ENCODE measurements at places on chromosomes 6 and 20.

GRCh38 chr20:32839982-32840285, 18.8 kb upstream of the EFCAB8 start:
- no peak for DNase-seq

DNA sequence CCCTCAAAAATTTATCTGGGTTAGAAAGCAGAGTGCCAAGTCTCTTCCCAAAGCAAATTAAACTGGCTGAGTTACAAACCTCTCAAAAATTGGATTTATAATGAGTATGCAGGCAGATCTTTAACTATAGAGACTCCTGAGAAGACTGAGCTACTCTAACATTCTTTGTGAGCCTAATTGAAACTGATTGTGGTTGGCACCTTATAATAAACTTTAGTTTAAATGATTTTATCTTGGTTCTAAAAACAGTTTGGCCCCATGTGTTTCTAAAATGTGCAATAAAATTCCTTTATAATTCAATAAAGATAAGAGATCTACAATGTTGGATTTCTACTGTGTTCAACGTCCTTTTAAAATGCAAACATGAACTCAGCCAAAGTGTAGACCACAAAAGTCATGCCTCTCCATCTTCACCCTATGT, 480.2 kb upstream of the RNF217 start:
- no peak for DNase-seq

- no peak for DNase-seq
Measured at GRCh38 chr6:51619042-51619799, 468.2 kb downstream of the PKHD1 start.

GRCh38 chr20:44593751-44594150, 11.4 kb downstream of the PKIG start:
- DNase-seq, result no peak

- peak; percentile 34 for DNase-seq
Measured at GRCh38 chr20:24149881-24150307, 161.3 kb upstream of the GGTLC1 start.

DNA sequence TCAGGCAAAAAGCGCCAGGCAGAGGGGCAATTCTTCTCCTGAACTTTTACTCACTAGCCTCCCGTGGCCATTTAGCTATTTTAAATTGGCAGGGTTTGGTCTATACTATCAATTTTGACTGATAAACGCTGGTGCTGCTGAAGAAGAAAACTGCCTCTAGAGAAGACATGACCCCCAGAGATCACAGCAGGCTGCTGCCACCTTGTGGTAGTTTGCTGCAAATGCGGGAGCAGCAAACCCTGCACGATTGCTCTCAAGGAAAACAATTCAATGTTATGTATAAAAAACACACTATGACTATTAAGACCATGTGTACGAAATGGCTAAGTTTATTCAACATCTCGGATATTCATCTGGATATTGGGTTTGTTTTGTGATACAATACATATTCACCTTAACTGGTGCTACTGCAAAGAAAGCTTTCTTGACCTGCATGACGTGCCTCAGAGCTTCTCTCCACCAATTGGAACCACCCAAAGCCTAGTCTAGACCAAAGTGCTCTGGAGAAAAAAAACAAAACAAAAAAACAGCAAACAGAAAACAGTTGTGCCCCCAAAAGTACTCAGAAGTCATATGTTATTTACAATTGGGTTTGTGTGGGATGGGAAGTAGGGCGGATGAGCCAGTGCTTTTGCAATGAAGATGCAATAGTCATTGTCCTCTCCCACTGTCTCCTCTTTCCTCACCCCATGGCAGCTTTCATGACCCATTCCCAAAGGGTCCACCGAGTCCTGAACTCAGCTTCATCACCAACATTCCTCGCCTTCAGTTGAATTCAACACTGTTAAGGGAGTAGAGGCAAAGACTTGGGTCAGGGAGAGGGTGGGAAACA, 19.6 kb upstream of the IL17F start:
- peak; percentile 80 for DNase-seq

- no peak for DNase-seq
Measured at GRCh38 chr6:165098165-165098564, 211.2 kb downstream of the C6orf118 start.

- DNase-seq, result peak; percentile 94
Measured at GRCh38 chr6:7730784-7731227, 4.9 kb downstream of the BMP6 start.

- DNase-seq, result peak; percentile 3
Measured at GRCh38 chr6:6221787-6222535, 98.5 kb downstream of the F13A1 start.

GRCh38 chr20:9323622-9324021, 190.8 kb upstream of the LAMP5 start:
- DNase-seq, result peak; percentile 4

DNA sequence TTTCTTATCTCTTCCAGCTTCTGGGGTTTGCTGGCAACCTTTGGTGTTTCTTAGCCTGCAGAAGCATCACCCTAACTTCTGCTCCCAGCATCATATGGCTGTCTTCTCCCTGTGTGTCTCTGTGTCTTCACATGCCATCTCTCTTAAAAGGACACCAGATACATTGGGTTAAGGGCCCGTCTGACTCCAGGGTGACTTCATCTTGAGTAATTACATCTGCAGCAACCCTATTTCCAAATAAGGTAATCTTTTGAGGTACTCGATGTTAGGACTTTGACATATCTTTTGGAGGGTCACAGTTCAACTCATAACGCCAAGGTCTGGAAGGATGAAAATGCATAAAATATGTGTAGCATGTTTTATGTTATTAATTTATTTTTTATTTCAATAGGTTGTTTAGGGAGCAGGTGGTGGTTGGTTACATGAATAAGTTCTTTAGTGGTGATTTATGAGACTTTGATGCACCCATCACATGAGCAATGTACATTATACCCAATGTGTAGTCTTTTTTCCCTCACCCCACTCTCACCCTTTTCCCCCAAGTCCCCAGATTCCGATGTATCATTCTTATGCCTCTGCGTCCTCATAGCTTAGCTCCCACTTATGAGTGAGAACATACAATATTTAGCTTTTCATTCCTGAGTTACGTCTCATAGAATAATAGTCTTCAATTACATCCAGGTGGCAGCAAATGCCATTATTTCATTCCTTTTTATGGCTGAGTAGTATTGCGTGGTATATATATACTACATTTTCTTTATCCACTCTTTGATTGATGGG, 131.1 kb downstream of the TBXT start:
- no peak for DNase-seq

- DNase-seq, result no peak
Measured at GRCh38 chr20:4320291-4320690, 304.9 kb upstream of the RNF24 start.

DNA sequence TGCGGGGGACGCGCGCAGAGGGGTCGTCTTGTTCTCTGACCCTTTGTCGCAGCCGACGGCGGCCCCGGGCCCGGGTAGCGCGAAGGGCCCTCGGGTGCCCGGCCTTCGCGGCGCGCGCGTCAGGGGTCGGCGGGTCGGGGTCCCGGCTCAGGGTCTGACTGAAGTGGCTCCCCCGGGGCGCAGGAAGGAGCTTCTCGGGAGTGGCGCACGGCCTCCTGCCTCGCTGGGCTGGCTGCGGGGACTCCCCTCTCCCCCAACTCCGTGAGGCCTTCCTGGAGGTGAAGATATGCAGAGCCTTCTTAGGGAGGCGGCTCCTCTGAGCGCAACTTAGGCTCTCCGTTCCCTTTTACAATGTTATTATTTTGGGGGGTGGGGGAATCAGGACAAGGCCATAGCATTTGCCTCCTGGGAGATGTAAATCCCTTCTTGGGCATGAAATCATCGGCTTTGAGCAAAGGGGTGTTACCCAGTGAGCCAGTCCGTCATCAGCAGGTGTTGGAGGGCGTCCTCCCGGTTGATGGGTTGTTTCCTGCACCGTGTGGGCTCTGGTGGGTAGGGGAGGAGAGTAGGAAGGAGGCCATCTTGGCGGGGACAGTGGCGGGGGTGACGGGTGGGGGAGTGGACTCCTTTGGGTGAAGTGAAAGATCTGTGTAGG, 523 bp downstream of the CDS2 start:
- DNase-seq, result peak; percentile 75

DNA sequence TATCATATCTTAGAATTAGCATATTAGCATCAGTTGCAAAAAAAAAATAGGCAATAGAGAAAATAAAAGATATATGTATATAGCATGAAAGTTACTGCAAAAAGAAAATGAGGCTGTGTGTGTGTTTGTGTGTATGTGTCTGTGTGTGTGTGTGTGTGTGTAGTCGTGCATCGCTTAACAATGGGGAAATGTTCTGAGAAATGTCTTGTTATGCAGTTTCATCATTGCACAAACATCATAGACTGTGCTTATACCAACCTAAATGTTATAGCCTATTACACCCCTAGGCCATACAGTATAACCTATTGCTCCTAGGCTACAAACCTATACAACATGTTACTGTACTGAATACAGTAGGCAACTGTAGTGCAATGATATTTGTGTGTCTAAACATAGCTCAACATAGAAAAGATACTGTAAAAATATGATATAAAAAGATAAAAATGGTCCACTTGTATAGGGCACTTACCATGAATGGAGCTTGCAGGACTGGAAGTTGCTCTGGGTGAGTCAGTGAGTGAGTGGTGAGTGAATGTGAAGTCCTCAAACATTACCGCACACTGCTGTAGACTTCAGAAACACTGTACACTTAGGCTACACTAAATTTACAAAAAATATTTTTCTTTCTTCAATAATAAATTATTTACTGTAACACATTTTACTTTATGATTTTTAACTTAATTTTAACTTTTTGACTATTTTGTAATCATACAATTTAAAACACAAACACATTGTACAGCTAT, 805.1 kb downstream of the KIF16B start:
- no peak for DNase-seq

- no peak for DNase-seq
Measured at GRCh38 chr6:45637611-45638257, 260.0 kb upstream of the SUPT3H start.

GRCh38 chr6:28368522-28368921, 18.8 kb downstream of the ZKSCAN3 start:
- no peak for DNase-seq

DNA sequence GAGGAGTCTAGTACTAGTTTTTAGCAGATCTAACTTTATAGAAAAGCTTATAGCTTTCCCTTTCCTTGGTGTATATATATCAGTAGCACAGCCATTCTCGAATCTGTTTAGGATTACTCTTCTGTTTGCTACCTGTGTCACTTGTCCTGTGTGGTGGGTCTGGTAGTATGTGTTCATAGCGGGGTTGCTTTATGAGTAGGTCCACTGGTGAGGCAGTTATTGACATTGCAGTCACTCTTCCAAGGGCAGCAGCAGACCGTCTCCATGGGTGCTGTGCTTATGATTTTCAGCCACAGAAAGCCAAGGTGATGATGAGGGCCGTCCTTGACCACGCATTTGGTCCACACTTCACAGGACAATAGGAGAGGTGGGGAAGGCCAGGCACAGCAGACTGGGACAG, 171.5 kb downstream of the CDKAL1 start:
- no peak for DNase-seq

- DNase-seq, result no peak
Measured at GRCh38 chr6:127391094-127391953, 47.9 kb upstream of the ECHDC1 start.

DNA sequence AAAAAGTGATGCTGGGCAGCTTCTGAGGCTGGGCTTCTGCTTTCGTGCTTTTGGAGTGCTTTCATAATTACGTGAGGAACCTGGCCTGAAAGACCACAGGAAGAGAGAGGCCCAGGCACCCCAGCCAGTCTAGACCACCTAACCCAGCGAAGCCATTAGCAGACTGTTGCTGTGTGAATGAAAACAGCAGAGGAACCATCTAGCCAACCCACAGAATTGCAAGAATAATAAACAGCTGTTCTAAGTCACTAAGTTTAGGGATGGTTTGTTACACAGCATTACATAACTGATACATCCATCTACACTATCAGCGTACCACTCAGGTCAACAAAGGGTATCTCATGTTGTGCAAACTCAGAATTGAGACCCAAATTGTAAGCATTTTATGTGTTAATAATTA, 34.5 kb downstream of the FGD2 start:
- no peak for DNase-seq

DNA sequence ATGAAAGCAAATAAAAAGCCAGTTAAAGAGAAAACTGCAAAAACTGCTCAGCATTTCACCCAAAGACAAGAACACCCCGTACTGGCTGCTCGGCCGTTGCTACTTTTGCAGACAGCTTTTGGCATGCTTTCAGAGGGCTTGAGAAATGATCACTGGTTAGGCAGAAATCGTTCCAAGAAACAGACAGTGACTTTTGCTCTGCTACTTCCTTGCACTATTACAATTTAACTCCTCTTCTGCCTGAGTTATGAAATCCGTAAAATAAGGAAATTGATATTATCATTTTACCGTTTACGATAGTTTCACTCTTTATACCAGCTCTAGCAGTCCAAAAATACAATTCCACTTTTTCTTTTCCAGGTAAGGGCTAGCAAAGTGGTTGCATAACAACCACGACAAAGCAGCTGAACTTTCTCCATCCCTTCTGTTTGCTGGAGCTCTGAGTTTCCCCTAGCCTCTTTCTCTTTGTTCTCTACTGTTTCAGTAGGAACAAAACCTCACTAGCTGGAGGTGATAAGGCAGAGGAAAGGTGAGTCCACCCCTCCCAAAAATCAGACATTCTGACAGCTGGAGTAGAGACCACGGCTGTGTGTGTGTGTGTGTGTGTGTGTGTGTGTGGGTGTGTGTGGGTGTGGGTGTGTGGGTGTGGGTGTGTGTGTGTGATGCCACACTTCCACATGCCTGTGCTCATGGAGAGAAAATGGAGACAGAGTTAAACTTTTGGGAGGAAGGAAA, 191.8 kb upstream of the RREB1 start:
- DNase-seq, result no peak

DNA sequence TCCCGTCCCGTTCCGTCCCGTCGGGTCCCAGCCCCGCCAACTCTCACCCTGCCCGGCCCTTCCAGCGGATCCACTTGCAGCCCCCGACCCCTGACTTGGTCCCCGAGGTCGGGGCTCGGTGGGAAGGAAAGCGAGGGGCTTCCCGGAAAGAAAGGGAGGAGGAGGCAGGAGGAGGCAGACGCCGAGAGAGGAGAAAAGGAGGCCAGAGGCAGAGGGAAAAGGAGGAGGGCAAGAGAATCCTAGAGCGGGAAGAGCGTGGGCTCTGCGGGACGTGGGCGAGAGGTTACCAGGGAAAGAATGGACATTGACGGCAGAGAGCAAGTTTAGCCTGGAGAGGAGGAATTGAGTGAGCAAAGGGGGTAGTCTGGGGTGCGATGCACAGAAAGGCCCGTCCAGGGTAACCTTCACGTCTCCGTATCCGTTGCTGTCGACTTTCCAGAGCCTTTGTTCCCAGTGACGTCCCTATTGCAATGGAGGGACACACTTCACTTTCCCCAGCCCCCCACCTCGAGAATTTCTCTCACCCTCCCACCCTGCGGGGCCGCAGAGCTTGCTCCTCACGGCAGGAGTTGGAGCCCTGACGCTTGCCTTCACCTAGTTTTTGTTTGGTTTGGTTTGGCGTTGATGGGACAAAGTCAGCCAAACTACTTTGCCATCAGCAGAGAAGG, 477 bp upstream of the MOXD1 start:
- DNase-seq, result no peak

- DNase-seq, result peak; percentile 58
Measured at GRCh38 chr20:51022803-51023616, at the start of gene KCNG1. Gene KCNG1, minus strand, starts transcription at chr20:51023107. Its CDS starts 12,769 bp downstream, at chr20:51010338.

- peak; percentile 52 for DNase-seq
Measured at GRCh38 chr20:36214684-36215256, 21.5 kb upstream of the AAR2 start.

GRCh38 chr6:42152024-42152423, 9.6 kb upstream of the C6orf132 start:
- DNase-seq, result no peak

- peak; percentile 71 for DNase-seq
Measured at GRCh38 chr20:24102749-24103333, 114.3 kb upstream of the GGTLC1 start.

GRCh38 chr6:51640021-51640420, 447.4 kb downstream of the PKHD1 start:
- no peak for DNase-seq

All from dermis blood vessel endothelial cell (primary cell).